ENCODE measurements at places on chromosomes 12 and 14.

GRCh38 chr14:92578511-92578910, 64.9 kb downstream of the RIN3 start:
- no peak for DNase-seq

- DNase-seq = no peak
Measured at GRCh38 chr12:51392556-51393237, 1.5 kb upstream of the GALNT6 start.

DNA sequence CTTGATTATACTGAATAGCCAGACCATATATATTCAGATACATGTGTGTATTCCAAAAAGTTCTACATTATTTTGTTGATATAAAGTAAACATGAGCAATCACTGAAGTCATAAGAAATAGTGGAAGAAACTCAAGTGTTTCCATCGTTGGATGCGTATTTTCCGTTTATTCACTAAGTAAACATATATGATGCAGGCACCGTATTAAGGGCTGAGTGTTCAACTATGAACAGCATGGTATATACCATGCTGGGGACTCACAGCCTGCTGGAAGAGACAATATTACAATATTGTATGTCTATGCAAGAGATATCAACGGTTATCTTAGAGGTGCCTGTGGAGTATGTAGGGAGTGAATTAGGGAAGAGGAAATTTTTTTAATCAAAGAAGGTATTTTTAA, 1.2 kb downstream of the PYROXD1 start:
- DNase-seq = no peak

- DNase-seq = no peak
Measured at GRCh38 chr14:91246051-91246852, 1.7 kb upstream of the GPR68 start.

- DNase-seq = no peak
Measured at GRCh38 chr12:25308756-25309155, 58.0 kb upstream of the KRAS start.

GRCh38 chr14:44027397-44027796, 479.7 kb downstream of the FSCB start:
- no peak for DNase-seq

DNA sequence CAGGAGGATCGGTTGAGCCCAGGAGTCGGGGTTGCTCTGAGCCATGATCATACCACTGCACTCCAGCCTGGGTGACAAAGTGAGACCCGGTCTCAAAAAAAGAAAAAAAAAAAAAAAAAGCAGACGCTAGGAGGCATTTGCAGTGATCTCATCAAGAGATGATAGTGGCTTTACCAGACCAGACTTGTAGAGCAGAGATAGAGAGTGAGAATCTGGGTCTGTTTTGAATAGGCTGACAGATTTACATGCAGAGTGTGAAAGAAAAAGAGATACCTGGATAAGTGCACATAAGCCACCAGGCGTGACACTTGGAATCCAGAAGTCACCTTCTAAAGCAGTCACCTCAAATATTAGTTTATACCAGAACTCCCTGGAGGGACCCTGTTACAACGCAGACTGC, 21.1 kb upstream of the FLRT2 start:
- no peak for DNase-seq

DNA sequence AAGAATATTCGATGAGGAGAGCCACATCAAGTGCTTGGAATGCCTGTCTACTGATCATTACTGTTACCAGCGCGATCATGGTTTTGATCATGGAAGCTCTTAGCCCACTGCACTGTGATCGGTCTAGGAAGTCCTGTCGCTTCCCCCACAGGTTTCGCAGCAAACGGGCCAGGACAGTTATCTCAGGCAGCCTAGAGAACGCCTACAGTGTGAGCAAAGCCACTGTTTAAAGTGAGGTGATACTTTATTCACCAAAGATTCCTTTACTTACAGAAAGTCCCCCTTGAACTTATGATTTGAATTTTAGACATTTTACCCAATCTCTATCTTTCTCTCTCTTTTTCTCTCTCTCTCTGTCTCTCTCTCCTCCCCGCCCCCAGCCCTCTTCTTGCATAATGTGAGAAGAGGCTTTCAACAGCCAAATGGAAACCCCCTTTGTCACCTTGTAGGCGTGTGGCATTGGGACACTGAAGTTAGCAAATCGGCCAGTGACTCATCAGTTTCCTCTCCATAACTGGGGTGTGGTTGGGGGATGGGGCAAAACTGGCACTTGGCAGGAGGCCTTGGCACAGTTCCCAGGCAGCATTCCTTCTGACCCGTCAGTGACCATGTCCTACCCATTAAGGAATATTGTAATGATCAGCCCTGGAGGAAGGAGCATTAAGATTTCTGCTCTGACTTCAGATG, 214.8 kb downstream of the CHST11 start:
- DNase-seq = peak; percentile 95

- DNase-seq = no peak
Measured at GRCh38 chr14:74064883-74065282, 19.4 kb downstream of the ALDH6A1 start.

- no peak for DNase-seq
Measured at GRCh38 chr14:104037903-104038302, 47.6 kb upstream of the ASPG start.

DNA sequence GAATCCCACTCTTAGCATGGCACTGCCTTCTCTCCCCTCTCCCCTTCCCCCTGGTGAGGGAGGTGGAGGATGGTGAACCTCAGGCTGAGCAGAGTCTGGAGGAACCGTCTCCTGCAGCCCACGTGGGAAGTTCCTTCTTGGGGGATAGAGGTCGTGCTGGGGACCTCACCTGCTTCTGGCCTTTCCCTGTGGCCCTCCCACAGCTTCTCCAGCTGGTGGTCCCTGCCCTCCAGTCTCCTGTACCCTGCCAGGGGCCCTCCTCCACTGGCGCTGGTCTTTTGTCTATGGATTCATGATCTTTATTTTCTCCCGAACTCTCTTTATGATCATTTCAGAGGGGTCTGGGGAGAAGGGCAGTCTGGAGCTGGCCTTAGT, 9.0 kb upstream of the MTA1 start:
- DNase-seq = no peak

DNA sequence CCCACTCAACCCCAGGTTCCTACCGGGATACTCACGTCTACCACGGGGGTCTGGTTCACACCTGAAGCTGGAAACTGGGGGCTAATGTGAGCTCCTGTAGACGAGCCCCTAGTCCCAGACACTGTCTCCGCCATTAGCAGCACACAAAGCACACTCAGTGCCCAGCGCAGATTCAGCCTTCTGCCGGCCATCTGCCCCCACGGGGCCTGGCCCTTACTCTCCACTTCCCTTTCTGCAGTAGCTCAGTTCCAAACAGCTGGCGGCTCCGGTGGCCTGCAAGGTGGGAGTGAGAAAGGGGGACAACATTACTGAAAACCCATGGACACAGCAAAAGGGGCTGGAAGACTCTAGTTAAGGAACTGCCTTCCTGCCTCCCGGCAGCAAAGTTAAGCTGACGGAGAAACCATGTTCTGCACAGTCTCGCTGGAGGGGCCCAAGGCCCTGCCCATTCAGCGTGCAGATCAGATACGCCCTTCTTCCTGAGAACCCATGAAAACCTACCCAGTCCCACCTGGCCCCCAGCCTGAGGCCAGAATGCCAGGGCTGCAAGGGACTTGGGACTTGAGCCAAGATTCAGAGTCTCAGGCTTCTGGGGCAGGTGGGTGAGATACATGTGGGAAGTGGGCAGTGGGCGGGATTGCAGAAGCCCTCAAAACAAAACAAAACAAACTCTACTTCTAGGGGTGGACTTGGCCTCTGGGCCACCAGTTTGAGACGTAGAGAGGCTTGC, 2.1 kb downstream of the SLC8B1 start:
- no peak for DNase-seq

- DNase-seq = no peak
Measured at GRCh38 chr12:96327346-96327745, 72.9 kb downstream of the CDK17 start.

DNA sequence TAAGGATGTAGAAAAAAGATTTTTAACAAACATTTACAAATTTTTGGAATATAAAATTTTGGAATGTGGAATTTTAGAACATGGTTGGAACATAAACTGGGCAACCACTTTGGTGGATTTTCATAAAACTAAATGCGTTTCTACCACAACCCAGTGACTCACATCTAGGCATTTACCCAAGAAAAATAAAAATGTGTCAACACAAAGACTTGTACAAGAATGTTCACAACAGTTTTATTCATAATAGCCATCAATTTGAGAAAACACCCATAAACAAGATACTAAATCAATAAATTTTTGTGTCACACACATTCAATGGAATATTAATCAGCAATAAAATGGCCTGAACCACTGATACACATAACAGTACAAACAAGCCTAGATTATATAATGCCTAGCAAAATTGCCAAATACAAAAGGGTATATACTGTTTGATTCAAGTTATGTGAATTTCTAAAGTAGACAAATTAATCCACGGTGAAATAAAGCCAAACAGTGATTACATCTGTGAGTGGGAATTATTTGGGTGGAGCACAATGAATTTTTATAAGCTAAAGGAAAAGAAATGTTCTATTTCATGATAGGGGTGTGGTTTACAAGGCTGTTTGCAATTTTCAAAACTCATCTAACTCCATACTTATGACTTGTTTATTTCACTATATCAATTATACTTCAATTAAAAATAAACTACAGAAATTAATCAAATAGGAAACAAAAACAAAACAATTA, 415.2 kb upstream of the OR4E1 start:
- no peak for DNase-seq

GRCh38 chr12:124754949-124755800, 108.5 kb downstream of the SCARB1 start:
- peak; percentile 97 for DNase-seq

DNA sequence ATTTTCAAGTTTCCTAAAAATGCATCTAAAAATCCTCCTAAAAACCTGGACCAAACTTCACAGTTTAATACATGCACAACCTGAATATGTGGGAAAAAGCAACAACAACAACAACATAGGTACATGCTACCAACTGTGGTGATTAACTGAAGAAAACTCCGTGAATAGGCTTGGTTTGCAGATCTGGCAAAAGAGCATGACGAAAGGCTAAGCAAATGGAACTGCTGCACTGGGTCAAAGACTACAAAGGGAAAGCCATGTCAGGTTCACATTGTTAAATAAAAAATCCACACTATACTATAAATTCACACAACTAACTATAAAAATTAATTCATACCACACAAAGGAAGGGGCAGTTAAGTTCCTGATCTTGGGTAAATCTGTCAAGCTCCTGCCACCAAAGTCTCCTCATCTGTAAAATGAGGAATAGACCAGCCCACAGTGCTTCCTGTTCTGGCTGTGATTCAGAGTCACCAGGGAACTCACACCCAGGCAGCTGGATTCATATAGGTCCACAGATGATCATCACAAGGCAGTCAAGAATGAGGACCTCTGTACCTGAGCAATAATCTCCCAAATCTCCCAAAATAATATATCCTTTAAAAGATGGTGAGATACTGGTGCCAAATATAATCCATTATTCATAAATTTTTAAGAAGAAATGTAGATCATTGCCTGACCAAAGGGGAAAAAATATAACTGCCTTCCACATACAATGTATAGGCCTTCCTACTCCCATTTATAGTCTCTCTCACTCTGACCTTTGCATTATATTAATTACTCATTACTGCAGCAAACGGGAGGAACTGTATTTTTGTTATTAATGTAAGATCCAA, 7.0 kb downstream of the CORO1C start:
- no peak for DNase-seq

GRCh38 chr14:55713486-55713885, 133.5 kb downstream of the KTN1 start:
- DNase-seq = no peak

DNA sequence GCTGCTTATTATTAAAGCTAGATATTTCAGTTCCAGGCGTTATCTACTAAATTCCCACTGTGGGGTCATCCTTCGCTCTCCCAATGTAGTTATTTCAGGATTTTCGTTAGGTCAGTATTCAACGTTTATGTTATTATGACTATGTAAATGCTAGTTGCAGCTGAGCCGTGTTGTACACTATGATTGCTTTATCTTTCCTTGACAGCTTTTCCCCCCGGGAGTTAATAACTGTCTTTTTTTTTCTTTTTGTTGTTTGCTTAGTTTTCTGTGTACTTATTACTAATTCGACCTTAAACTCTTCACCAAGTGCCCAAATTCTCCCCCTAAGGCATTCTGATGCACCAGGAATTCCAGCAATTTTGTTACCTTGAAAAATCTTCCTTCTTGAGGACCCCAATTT, 48.5 kb downstream of the SUDS3 start:
- DNase-seq = no peak

DNA sequence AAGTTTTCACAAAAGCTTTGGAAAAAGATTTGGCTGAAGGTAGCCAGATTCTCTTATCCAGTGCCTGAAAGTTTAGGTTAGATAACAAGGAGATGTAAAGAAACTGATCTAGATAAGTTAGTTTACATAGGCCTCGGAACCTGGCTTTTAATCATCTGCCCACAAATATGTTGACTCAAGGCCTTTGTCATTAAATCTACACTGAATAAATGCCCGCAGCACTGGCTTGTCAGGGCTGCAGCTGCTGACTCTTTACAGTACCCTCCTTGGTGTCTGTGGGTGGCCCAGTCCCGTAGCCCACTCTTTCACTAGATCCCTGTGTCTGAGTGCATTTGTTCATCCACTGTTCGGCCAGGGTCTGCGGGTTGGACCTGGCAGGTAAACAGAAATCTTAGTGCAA, 58.0 kb downstream of the TMEM116 start:
- no peak for DNase-seq

- DNase-seq = no peak
Measured at GRCh38 chr12:108090932-108091678, 38.0 kb upstream of the WSCD2 start.

GRCh38 chr12:132606466-132606865, 3.9 kb downstream of the LRCOL1 start:
- no peak for DNase-seq

DNA sequence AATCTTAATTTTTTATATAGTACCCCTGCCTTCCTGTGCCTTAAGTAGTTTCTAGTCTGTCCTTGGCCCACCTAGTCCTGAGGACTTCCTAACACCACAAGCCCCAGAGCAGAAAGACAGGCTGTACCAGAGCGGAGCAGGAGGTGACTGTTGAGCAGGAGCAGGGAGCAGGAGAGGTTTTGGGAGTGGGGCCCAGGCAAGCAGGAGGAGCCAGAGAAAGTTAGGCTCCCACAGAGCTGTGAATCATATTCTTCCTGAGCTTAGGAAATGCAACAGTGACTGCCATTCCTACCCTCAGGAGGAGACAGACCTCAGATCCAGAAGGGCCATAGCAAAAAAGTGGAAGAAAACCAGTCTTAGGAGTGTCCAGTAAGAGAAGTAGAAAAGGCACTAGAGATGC, 28.3 kb upstream of the COL2A1 start:
- no peak for DNase-seq

DNA sequence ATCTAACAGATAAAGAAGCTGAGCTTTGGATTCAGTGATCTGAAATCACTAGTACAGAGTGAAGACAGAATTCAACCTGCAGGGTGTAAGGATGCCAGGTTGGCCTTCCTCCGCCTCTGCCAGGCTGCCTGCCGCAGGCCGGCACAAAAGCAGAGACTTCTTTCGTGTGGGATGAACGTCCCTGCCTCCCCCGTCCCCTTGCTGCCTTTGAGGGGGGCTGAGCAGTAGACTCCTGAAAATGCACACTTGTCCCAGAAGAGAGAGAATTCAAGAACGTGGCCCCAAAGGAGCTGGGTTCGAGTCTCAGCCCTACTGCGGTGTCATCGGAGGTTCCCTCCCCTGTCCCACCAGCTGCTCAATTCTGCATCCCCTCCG, 154.3 kb downstream of the BCL11B start:
- peak; percentile 7 for DNase-seq

- DNase-seq = no peak
Measured at GRCh38 chr12:28065374-28065773, 92.8 kb upstream of the PTHLH start.

Measured in right atrium auricular region (tissue), 2 donors.